Activated T-helper 2 cell treated with anti-CD3 and anti-CD28 coated beads, Interferon-gamma antibody, Interleukin-2, Interleukin-4, amounts not matched to agents 10 μg/mL and 5 μg/mL and 100 μg/mL, durations not matched to agents 14 hours and 24 hours and 36 hours (primary cell): ENCODE measurements at places on chromosomes 12 and 14. TPM values are rescaled to one million over a fixed set of nuclear protein-coding genes. Genes with fewer than 3 reads are reported as not detected.

SMCO3 gene
- total RNA-seq: not detected in 2 replicates

SELPLG gene
- total RNA-seq: 52.1 and 55.6 TPM in 2 replicates

SART3 gene
- 85.8 and 92.6 TPM in 2 replicates for total RNA-seq

CMA1 gene
- 0.25 TPM in 1 of 2 replicates, not detected in the other for total RNA-seq

STYK1 gene
- not detected in 2 replicates for total RNA-seq

PNMA1 gene
- total RNA-seq: 30.1 and 32.1 TPM in 2 replicates

RNASE1 gene
- not detected in 2 replicates for total RNA-seq

IAPP gene
- not detected in 2 replicates for total RNA-seq

DHRS2 gene
- 2.2 and 2.3 TPM in 2 replicates for total RNA-seq

KRT73 gene
- total RNA-seq: not detected in 2 replicates

AHSA1 gene
- total RNA-seq: 301 and 332 TPM in 2 replicates

TIGAR gene
- total RNA-seq: 8.7 and 9.5 TPM in 2 replicates

TMEM132C gene
- total RNA-seq: not detected in 2 replicates

SERPINA1 gene
- total RNA-seq: 1.1 and 1.3 TPM in 2 replicates

PZP gene
- not detected in 2 replicates for total RNA-seq

NRXN3 gene
- 0.07 TPM in 1 of 2 replicates, not detected in the other for total RNA-seq

CLMN gene
- 0.51 and 1.3 TPM in 2 replicates for total RNA-seq

BHLHE41 gene
- not detected in 2 replicates for total RNA-seq

FIGNL2 gene
- 0.30 TPM in 2 replicates for total RNA-seq

EIF2S3B gene
- total RNA-seq: 0.48 and 0.52 TPM in 2 replicates

VWF gene
- total RNA-seq: not detected in 2 replicates

KRT78 gene
- total RNA-seq: not detected in 2 replicates

PIK3C2G gene
- total RNA-seq: not detected in 2 replicates

CLSTN3 gene
- total RNA-seq: 57.8 and 60.7 TPM in 2 replicates

KRT75 gene
- not detected in 2 replicates for total RNA-seq

CELA1 gene
- total RNA-seq: not detected in 2 replicates

RFLNA gene
- not detected in 2 replicates for total RNA-seq

KRT82 gene
- not detected in 2 replicates for total RNA-seq

CISTR gene
- not detected in 2 replicates for total RNA-seq

OTUB2 gene
- 2.1 and 2.3 TPM in 2 replicates for total RNA-seq

TMEM229B gene
- 0.71 and 0.75 TPM in 2 replicates for total RNA-seq

MMP17 gene
- total RNA-seq: 0.25 and 0.62 TPM in 2 replicates

SLC48A1 gene
- 7.3 and 7.4 TPM in 2 replicates for total RNA-seq

GPR137C gene
- total RNA-seq: 0.07 and 0.27 TPM in 2 replicates

IL23A gene
- 30.4 and 31.0 TPM in 2 replicates for total RNA-seq

GARIN6 gene
- total RNA-seq: not detected in 2 replicates
